ENCODE measurements at places on chromosomes 7 and 10. TPM values are rescaled to one million over a fixed set of nuclear protein-coding genes. Genes with fewer than 3 reads are reported as not detected.

The HTR5A gene
- not detected for total RNA-seq

The PMPCB gene
- total RNA-seq: 21.6 TPM

- no peak for DNase-seq
Observed at GRCh38 chr7:40833191-40833887, 698.5 kb downstream of the SUGCT start.

DNA sequence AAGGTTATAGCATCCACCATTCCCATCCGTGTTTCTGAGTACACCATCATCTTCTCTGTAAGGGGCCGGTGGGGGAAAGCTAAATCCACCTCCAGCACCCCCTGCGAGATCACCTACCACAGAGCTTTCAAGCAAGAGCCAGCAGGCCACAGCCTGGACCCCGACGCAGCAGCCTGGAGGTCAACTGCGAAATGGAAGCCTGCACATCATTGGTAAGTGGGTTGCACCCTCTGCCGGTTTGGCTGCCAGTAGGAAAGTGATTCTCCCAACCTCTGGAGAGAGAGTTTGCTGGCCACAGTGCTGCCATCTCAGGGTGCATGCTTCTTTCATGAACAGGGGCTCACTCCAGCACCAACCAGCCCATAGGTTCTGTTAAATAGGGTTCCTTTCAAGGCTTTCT lies 81.7 kb downstream of the WIPF3 start:
- no peak for DNase-seq

GRCh38 chr7:154906201-154906600 lies 96.7 kb downstream of the PAXIP1 start:
- DNase-seq: no peak
